ENCODE measurements at places on chromosomes 6 and 20.

GRCh38 chr20:44983093-44983674, 16.9 kb downstream of the STK4 start:
- no peak for DNase-seq

DNA sequence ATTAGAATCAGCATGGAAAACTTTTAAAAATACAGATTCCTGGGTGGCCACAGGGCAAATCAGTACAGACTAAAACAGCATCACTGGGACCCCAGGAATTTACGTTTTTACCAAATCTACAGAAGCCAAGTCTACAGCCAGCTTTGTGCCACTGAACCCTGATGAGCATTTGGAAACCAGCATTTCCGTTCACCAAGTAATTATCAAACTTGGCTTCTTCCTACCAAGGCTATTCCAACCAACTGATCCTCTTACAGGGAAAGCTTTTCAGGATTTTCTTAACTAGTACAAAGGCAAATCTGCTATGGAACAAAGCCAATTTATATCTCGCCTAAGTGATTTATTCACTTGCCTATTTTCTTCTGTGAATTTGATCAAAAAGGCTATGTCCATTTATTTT, 47.0 kb downstream of the PLAGL1 start:
- no peak for DNase-seq

DNA sequence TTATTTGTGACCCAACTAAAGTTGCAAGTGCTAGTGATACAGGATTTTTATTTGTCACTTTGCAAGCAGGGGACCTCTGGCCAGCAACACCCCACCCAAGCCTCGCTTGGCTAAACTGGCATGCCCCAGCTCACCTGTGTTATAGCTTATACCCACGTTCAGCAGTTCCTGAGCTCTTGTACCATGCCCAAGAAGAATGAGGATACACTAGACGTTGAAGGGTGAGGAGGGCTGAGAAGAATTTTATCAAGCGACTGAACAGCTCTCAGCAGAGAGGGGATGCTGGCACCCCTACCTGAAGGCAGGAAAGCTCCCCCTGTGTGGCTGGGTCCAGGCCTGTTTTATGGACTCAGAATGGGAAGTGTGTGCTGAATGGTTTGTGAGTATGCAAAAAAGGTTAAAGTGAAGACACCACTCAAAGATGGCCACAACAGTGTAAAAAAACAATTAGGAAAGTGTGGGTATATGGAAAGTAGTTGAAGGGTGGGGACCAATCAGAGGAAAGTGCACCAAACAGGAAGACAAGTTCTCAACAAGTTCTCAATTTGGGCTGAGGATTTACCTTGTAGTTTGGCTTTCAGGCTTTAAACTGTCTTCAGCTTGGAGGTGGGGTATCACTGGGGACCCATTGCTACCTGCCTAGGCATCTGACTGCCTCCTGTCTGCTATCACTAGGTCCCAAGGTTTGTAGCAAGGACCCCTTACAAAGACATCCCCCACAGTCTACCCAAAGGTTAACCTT, 15.0 kb downstream of the BTN2A1 start:
- no peak for DNase-seq

DNA sequence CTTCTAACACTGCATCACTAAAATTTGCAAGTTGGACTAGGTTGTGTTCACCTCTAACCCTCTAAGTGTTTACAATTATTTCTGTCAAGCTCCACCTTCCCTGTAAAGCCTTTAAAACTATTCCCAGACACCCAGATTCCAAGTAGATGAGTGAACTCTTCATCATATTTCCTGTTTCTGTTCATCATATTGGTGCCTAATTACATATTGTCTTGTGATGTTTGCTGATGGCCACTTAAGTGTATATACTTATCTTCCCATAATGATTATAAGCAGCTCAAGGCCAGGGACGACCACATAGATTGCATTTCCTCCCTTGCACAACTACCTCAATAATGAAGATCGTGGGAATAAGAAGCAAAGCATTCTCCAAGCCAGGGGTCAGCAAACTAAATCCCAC, 16.8 kb downstream of the TNFRSF21 start:
- no peak for DNase-seq

DNA sequence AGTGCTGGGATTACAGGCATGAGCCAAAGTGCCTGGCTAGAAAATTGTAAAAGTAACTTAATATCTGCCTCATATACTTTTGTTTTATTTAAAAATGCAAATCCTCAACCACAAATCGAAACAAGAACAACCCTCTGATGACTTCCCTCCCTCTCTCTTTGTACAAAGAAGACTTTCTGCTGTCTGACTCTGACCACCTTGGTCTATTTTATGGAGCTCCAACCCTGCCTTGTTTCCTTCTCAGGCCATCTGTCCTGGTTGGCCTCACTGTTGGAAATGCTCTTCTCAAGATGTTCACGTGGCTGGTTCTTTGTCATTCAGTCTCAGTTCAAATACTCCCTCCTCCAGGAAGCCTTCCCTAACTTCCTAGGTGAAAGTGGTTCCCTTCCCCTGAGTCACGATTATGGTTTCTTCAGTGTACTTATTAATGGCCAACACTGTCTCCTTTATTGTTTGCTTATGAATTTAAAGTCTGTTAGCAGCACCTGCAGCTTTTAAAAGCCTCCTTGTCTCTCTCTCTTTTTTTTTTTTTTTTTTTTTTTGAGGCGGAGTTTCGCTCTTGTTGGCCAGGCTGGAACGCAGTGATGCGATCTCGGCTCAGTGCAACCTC, 151.5 kb upstream of the SALL4 start:
- DNase-seq = no peak

All from glomerular endothelial cell (primary cell).